NCI-H446 (cell line): ENCODE measurements at places on chromosomes 3 and 15.

GRCh38 chr3:102106416-102107097 is 257.2 kb downstream of the NFKBIZ start:
- no peak for DNase-seq

- no peak for DNase-seq
Measured at GRCh38 chr15:85044894-85045293, 63.2 kb downstream of the PDE8A start.

- no peak for DNase-seq
Measured at GRCh38 chr3:195260280-195260905, 10.6 kb downstream of the XXYLT1 start.

- DNase-seq, result no peak
Measured at GRCh38 chr3:126855374-126855773, 127.5 kb upstream of the PLXNA1 start.

DNA sequence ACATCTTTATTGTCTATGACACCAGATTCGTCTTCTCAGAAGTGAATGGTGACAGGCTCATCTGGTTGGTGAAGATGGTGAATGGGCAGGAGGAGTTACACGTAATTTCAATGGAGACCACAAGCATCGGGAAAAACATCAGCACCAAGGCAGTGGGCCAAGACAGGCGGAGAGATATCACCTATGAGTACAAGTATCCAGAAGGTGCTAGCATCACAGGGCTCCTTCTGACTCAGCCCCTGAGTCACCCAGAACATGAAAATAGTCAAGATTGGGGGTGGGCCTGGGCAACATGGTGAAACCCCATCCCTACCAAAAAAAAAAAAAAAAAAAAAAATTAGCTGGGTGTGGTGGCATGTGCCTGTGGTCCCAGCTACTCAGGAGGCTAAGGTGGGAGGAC is 32.6 kb downstream of the TGM4 start:
- DNase-seq, result no peak

DNA sequence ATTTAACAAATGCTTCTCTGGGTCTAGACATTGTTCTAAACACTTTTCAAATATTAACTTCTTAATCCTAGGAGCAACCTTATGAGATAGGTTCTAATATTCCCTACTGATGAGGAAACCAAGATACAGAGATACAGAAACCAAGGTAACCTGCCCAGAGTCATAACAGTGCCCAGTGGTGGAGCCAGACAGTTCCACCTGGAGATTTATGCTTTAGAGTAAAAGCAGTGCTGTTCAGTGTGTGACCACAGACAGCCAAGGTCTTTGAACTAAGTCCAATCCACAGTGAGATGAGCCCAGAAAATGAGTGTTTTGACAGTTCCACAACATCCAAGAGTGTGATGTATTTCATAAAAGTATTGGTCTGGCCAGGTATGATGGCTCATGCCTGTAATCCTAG is 105.2 kb upstream of the UMPS start:
- no peak for DNase-seq

DNA sequence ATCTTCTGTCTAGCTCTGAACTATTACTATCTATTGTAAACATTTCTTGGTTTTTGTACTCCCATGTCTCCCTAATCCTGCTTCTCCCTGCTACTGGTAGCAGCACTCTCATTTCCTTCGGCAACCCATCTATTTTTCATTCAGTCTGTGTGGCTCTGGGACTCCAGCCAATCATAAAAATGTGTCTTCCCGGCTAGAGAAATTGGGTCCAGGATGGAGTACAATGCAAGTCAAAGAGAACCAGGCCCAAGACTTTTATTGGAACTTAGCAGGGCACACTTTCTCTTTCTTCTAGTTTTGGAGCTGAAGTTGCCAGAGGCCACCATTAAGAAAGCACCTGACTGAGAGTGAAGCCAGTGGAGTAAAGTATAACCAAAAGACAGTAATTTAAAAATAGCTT is 22.8 kb upstream of the ARHGEF26 start:
- DNase-seq, result no peak

DNA sequence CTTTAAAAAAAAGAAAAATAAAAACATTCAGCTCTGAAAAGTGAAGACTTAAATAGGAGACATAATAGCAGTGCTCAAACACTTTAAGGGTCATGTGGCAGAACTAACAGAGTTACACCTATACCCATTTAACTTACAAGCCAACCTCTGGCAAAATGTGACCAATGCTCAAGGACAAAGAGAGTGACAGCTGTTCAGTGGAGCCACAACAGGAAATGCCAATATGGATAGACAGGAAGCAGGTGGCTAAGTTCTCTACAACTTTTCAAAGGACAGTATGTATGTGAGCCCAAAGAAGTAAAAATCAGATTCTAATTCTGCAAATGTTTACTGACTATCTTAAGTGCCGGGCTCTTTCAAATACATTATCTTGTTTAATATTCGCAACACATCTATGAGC is 3.4 kb downstream of the TMCC1 start:
- no peak for DNase-seq

- DNase-seq, result no peak
Measured at GRCh38 chr3:152121270-152121636, 147.5 kb upstream of the MBNL1 start.

DNA sequence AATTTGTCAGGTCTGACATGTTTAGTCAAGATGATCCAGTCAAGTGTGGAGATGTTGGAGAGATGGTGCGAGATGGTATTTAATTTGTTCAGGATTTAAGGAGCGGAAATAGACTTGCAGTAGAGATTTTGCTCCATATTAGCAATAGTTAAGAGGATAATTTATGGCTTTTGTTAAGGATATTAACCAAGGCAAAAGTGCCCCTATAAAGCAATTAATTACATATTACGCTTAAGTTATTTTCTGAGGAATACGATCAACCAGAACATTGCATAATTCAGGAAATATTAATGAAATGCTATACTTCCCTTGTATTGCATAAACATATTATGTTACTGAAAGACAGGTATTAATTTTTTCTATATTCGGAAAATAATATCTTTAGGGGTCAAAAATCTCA is 83.9 kb downstream of the ZIC1 start:
- DNase-seq, result no peak

DNA sequence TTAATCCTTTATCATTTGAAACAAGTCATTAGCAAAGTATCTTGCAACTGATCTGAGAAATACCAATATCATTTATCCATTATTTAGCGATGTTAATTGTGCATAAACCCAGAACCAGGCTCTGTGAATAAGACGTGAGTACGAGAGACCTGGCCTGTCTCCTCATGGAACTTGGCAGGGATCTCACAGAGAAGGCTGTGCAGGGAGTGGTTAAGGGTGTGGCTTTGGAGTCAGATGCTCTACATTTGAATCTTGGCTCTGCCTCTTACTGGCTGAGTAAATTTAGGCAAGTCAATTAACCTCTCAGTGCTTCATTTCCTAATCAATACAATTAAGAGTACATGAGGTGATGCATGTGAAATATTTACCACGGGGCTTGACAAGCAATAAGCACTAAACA is 39.9 kb upstream of the TBL1XR1 start:
- no peak for DNase-seq

GRCh38 chr15:90095521-90095959 is 6.7 kb downstream of the IDH2 start:
- DNase-seq, result no peak

DNA sequence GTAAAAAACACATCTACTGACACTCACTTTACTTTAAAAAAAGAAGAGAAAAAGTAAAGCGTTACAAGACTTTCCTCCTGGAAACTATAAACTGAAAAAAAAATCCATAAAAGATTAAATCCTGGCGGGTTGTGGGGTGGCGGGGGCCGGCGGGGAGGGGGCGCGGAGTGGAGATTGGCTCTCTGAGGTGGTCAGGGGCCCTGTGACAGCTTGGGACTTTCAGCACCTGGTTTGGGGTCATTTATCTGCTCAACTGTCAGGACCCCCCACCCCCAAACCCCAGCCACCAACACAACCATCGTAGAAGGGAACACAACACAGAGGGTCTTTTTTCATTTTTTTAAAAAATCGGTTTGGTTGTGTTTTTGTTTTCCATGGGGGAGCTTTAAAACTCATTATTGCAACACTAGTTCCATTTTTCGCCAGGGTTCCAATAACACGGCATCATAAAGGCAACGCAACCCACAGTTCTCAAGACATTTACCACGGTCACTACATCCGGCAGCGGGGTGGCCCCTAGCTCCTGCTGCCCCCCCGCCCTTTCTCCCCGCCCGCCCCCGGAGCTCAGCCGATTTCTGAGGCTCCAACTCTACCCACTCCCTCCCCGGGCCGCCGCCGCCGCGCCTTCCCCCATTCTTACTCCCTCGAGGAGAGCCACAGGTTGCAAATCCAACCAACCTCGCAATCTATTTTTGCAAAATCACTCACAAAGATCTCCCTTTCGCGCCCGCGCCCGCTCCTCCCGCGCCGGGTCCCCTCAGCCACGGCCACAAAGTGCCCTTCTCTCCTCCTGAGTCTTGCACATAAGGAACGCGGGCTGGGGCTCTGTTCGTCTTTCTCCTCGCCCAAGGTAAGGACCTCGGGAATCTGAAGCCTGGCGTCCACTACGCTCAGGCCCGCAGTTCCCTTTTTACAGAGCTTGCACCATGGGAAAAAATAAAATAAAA is 1.8 kb downstream of the BCL6 start:
- DNase-seq, result no peak

GRCh38 chr15:85380812-85381642 is 624 bp downstream of the AKAP13 start:
- DNase-seq, result no peak

DNA sequence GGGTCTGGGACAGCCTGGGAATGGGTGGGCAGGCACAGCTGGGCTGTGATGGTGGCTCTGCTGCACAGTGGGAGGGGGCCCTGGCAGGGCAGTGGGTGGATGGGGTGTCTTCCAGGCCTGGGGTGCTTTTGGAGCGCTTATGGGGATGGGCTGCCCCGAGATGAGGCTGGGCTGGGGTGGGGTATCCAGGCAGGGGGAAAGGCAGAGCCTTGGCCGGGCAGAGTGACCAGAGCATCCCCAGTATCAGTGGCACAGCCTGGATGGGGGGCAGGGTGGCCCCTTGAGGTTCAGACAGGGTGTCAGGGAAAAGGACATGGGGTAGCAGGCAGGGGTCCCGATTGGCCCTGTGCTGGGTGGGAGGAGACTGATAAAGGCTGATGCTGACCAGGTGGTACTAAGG is 26.6 kb downstream of the HDAC11 start:
- no peak for DNase-seq

GRCh38 chr3:119508172-119508845 is 10.0 kb downstream of the TIMMDC1 start:
- no peak for DNase-seq

GRCh38 chr3:60585918-60586317 is 665.3 kb downstream of the FHIT start:
- no peak for DNase-seq

DNA sequence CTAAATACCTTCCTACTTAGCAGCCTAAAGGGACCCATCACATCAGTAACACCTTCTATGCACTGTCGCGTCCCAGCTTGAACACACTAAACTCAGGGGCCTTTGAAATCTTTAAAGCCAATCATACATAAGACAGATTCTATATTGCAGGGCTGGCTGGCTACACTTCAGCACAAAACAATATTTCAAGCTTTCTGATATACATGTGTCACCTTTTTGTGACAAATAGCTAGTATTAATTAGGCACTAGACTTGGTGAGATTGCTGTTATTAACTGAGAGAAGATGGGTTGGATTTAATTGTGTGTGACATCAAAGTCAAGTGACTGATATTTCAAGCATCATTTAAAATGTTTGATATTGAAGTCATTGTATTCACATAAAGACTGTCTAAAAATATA is 148.4 kb downstream of the ZIC4 start:
- no peak for DNase-seq

- no peak for DNase-seq
Measured at GRCh38 chr3:142735462-142735861, 11.6 kb downstream of the TRPC1 start.

DNA sequence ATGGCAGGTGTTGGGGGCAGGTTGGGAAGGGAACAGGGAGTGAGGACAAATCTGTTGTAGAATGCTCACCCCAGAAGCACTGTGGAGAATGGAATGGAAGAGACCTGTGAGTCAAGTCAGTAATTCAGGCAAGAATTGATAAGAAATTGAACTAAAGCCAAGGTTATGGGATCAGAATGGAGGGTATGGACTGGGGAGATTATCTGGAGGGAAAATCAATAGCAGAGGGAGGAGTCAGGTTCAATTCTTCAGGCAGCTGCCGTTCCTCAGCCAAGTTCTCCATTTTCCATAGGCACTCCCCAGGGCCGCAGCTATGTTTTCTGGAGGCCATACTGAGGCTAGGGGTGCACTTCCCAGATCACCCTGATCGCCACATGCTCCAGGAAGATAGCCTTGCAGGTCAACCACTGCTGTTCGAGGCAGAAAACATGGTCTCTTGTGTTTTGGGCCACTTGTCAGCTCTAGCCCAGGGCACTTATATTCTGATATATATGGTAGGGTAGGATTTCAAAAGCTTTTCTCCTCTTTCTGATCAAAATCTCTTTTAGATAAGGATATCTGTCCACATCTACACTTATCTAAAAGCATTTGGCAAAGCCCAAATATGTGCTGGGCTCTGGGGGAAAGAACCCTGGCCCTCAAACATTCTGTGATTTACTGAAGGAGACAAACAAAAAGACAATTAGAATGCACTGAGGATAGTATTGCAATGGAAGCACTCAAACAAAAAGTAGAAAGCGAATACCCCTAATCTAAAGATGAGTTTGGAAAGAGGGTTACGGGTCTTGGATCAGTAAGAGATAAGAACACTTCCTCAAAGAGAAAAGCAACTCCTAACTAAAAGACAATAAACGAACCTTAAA is 92.3 kb downstream of the TMEM212 start:
- no peak for DNase-seq

- DNase-seq, result peak; percentile 7
Measured at GRCh38 chr3:94990952-94991705, 928.3 kb downstream of the NSUN3 start.

DNA sequence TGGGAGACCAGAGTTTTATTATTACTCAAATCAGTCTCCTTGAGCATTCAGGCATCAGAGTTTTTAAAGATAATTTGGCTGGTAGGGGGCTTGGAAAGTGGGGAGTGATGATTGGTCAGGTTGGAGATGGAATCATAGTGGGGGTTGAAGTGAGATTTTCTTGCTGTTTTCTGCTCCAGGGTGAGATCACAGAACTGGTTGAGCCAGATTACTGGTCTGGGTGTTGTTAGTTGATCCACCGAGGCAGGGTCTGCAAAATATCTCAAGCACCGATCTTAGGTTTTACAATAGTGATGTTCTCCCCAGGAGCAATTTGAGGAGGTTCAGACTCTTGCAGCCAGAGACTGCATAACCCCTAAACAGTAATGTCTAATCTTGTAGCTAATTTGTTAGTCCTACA is 141.0 kb downstream of the OTOL1 start:
- DNase-seq, result no peak

DNA sequence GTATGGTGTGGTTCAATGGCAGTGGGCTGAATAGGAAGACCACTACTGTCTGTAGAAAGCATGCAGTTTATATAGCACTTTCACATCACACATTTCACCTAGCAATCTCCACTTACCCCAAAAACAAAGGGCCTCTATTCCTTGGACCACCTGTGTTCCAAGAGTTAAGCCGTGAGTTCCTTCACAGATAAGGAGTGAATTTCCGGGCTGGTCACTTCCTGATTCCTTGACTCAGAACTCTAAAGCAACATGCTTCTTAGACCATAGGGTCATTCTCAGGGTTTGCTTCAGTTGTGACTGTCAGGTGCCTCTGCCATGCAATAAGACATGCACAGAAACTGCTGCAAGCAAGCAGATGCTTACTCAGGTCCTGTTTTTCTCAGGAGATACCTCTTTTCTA is 588.5 kb upstream of the TGFBR2 start:
- no peak for DNase-seq
